Left lung (tissue), 14 donors: ENCODE measurements at places on chromosomes 5 and 9.

DNA sequence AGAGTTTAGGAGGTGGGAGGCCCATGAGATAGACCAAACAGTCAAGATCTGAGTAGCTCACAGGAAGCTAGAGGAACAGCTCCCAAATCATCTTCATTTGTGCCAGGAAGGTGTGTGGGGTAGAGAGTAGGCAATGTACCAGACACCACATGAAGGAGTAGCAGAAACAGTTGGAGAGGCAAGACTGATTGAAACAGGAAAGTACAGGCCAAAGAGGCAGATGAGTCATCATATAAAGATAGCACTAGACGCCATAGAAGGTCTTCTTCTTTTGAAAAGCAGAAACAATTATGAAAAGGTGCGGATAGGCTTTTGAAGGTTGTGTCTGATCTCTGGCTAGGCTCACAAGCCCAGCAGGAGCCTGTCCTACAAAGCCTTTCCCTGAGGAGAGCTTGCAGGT, 62.7 kb upstream of the PALM2AKAP2 start:
- H3K27ac ChIP-seq, result no peak overlapping the region
- H3K27me3 ChIP-seq, result no peaks in the 10 kb centered on the region
- H3K4me1 ChIP-seq, result no peaks in the 10 kb centered on the region
- no peak for DNase-seq
- no peak overlapping the region for H3K4me3 ChIP-seq
- H3K36me3 ChIP-seq, result no peaks in the 10 kb centered on the region

GRCh38 chr9:133113949-133114885, 6.8 kb downstream of the RALGDS start:
- no peak for DNase-seq
- no peaks in the 10 kb centered on the region for H3K36me3 ChIP-seq
- peak overlapping the region; percentile 21 for H3K4me3 ChIP-seq
- peaks cover 81% of the 10 kb centered on the region for H3K4me1 ChIP-seq
- H3K27me3 ChIP-seq, result no peaks in the 10 kb centered on the region

DNA sequence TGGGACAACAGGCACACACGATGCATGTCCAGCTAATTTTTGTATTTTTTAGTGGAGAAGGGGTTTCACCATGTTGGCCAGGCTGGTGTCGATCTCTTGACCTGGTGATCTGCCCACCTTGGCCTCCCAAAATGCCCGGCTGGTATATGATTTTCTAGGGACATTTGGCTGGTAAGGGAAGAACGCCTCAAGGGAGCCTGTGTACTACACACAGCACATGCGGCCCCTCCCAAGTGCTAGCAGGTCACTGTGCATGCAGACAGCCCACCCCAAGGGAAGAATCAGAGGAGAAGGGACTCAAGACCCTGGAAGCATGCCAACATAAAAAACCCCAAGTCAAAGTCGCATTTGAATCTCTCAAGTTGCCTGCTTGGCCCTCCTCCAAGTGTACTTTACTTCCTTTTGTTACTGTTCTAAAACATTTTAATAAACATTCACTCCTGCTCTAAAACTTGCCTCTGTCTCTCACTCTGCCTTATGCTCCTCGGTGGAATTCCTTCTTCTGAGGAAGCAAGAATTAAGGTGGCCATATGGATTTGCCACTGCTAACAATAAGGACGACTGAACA, 24.3 kb upstream of the OTULINL start:
- DNase-seq, result no peak
- no peaks in the 10 kb centered on the region for H3K4me1 ChIP-seq
- no peaks in the 10 kb centered on the region for H3K36me3 ChIP-seq
- no peak overlapping the region for H3K4me3 ChIP-seq
- H3K27ac ChIP-seq, result no peak overlapping the region

- peaks cover 78% of the 10 kb centered on the region for H3K36me3 ChIP-seq
- no peaks in the 10 kb centered on the region for H3K27me3 ChIP-seq
- peaks cover 4% of the 10 kb centered on the region for H3K4me1 ChIP-seq
- DNase-seq, result no peak
- no peak overlapping the region for H3K27ac ChIP-seq
- no peak overlapping the region for H3K4me3 ChIP-seq
Measured at GRCh38 chr5:71483355-71483754, 27.9 kb downstream of the BDP1 start.

GRCh38 chr5:135565266-135565665, 13.5 kb downstream of the CXCL14 start:
- H3K27me3 ChIP-seq, result peaks cover 28% of the 10 kb centered on the region
- no peaks in the 10 kb centered on the region for H3K4me1 ChIP-seq
- no peak overlapping the region for H3K4me3 ChIP-seq
- H3K36me3 ChIP-seq, result no peaks in the 10 kb centered on the region
- DNase-seq, result no peak

- DNase-seq, result no peak
- H3K4me3 ChIP-seq, result peak overlapping the region; percentile 41
- no peaks in the 10 kb centered on the region for H3K4me1 ChIP-seq
- H3K27me3 ChIP-seq, result peaks cover 69% of the 10 kb centered on the region
- H3K36me3 ChIP-seq, result no peaks in the 10 kb centered on the region
Measured at GRCh38 chr9:136667940-136668760, 5.4 kb downstream of the EGFL7 start.

DNA sequence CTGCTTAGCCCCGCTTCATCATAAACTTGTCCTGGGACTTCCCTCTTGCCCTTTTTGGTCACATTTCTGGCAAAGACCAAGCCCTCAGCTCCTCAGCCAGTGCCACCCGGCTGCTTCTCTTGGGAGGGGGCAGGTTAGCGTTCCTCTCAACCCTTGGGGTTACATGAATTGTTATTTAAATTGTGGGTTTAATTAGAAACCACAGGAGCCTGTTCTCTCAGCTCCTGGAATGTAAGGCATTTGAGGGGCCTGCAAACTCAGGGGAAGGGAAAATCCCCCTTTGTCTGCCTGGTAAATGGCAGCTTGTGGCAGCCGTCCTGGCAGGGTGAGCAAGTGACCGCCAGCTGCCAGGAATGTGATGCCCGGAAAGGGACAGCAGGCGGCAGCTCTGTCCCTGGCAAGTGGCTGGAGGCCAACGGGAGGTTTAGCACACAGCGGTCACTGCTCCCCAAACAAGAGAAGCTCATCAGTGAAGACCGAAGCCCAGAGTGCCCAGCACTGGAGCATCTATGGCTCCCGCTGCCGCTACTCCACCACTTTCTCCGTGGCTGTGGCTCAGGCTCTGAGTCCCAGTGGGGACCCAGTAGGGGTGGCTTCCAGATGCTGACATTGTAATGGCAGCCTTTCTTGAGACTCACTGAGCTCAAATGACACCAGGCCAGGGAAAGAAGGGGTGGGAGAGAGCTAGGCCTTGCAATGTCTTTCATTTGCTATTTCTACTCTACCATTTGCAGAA, 51.7 kb downstream of the SHB start:
- DNase-seq, result no peak
- peaks cover 23% of the 10 kb centered on the region for H3K36me3 ChIP-seq
- H3K27ac ChIP-seq, result no peak overlapping the region
- no peak overlapping the region for H3K4me3 ChIP-seq

DNA sequence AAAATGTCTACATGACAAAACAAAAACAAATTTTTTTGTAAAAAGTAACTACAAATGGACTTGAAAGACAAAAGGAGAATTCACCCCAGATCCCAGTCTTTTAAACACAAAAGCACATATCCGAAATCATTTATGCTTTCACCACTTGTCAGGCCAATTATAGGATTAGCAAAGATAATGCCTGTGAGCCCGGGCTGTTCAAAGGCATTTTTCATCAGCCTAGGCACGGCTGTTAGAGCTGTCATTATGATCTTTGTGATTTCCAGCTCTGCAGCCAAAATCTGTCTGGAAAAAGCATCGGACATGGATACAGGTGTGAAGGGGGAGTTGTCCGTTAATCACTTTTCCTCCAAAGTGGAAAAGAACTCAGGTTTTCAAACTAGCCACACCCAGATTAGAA, 23.6 kb upstream of the RAB14 start:
- no peaks in the 10 kb centered on the region for H3K27me3 ChIP-seq
- H3K27ac ChIP-seq, result no peak overlapping the region
- peaks cover 9% of the 10 kb centered on the region for H3K4me1 ChIP-seq

DNA sequence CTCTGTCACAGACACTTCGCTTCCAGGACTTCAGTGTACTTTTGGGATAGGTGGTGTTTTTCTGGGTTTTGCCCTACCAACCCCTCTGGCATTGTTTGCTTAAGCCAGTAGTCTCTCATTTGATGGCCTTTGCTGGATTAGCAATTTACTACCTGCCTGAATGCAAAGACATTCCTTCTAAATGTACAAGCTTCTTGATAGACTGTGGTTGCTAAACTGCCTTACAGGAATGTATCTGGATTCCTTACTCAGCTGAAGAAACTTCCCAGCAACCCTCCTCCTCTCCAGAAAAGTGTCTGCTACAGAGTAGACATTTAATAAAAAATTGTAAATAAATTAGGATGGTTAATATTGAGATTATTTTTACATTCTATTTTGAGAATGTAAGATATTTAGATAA, 1916.7 kb downstream of the EFNA5 start:
- no peaks in the 10 kb centered on the region for H3K4me1 ChIP-seq
- no peak overlapping the region for H3K27ac ChIP-seq
- H3K36me3 ChIP-seq, result no peaks in the 10 kb centered on the region
- no peaks in the 10 kb centered on the region for H3K27me3 ChIP-seq

DNA sequence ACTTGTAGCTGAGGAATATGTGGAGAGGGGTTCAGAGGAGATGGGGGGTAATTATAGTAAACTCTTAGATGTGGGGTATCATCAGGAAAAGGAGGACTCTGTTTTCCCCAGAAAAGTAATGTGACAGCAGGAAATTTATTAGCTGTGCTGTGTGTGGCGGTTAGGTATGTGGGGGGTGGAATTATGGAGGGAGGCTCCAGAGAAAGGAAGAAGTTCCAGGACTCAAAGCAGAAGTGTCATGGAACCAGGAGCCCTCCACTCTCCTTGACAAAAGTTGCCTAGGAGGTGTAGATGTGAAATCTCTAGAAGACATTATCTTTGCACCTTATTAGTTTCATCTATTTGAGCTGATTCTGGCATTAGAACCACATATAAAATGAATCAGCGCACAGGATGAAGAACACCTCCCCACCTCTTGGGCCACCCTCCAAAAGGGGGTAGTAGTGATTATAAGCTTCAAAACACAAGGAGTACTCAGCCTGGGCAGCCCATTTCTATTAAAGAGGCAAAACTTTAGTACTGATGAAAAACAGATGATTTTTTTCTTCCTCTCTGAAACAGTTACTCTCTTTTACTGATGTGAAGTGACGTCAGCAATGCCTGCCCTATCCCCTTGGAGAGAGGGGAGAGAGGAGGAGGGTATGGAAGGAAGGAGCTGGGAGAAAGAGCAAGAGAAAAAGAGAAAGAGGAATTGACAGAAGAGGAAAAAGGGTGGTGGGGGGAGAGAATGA, 18.2 kb downstream of the NR2F1 start:
- peaks cover 12% of the 10 kb centered on the region for H3K4me1 ChIP-seq
- H3K36me3 ChIP-seq, result no peaks in the 10 kb centered on the region
- no peak overlapping the region for H3K4me3 ChIP-seq
- H3K27me3 ChIP-seq, result peaks cover 100% of the 10 kb centered on the region
- peak overlapping the region; percentile 35 for H3K27ac ChIP-seq
- no peak for DNase-seq

- H3K27me3 ChIP-seq, result no peaks in the 10 kb centered on the region
- H3K36me3 ChIP-seq, result no peaks in the 10 kb centered on the region
- no peak overlapping the region for H3K27ac ChIP-seq
- no peak overlapping the region for H3K4me3 ChIP-seq
- H3K4me1 ChIP-seq, result no peaks in the 10 kb centered on the region
Measured at GRCh38 chr5:113122053-113122452, 145.5 kb downstream of the DCP2 start.

GRCh38 chr9:83937861-83938455, 16.7 kb upstream of the KIF27 start:
- no peak overlapping the region for H3K27ac ChIP-seq
- peak; percentile 61 for DNase-seq
- no peaks in the 10 kb centered on the region for H3K36me3 ChIP-seq

- no peaks in the 10 kb centered on the region for H3K36me3 ChIP-seq
- peak; percentile 38 for DNase-seq
- H3K27ac ChIP-seq, result no peak overlapping the region
- no peaks in the 10 kb centered on the region for H3K4me1 ChIP-seq
- H3K4me3 ChIP-seq, result peak overlapping the region; percentile 47
Measured at GRCh38 chr5:113488645-113489184, 462 bp upstream of the MCC start.

DNA sequence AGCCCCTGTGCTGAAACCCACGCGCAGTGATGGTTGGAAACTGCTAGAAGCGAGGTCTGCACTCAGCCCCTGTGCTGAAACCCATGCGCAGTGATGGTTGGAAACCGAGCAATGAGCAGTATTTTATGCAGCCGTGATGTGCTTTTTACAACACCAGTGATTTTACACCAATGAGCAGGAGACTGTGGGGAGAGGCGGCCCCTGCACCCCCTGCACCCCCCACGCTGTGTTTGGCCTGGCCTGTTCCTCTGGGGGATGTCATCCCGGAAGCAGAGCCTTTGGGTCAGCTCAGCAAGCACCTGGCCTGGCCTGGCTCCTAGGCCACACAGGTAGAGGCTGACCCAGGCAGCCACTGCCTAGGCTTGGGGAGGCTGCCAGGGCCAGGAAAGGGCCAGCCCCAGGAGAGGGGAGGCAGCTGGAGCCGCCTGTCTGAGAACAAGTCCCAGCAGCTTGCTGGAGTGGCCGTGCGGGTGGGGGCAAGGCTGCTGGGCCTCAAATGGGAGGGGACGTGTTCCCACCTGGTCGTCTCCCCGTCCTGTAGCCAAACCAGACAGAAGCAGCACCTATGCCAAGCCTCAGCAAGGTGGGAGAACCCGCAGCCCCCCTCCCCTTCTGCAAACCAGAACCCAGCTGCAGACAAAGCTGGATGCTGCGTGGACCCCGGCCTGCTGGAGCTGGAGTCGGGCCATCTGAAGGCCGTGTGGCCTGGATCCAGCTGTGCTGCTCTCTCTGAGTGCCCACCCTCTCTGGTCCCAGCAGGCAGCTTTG, 46.8 kb downstream of the DBH start:
- no peak overlapping the region for H3K4me3 ChIP-seq
- H3K27me3 ChIP-seq, result no peaks in the 10 kb centered on the region
- peaks cover 10% of the 10 kb centered on the region for H3K4me1 ChIP-seq
- peak; percentile 62 for DNase-seq
- H3K36me3 ChIP-seq, result no peaks in the 10 kb centered on the region

DNA sequence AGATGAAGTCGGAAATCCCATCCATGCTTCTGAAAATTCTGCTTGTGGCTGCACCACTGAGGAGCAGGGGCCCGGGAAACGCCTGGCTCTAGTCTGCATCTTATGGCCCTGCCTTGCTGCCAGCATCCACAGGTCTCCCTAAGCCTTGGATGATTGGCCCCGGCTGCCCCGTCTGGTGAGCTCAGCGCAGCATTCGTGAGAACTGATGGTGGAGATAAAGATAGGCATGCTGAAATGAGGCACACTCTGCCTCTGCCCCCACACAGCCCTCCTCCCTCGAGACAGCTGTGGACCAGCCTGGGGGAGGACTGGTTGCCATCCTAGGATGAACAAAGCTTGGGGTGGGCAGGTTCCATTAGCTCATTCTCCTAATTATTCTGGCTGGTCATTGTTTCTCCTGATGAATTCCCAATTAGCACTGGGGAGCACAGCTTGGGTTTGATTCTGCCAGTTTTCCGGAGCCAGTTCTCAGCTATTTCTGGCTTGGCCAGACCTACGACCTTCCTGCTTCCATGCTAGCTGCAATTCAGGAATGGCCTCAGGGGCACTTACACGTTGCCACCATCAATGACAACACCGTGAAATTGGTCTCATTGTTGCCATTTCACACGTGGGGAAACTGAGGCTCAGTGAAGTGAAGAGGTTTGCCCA, 62.8 kb upstream of the CPEB4 start:
- H3K4me3 ChIP-seq, result no peak overlapping the region
- H3K27ac ChIP-seq, result no peak overlapping the region
- H3K4me1 ChIP-seq, result peaks cover 29% of the 10 kb centered on the region
